ENCODE measurements at places on chromosomes 2 and 18.

- DNase-seq, result no peak
These were observed 108.8 kb upstream of the MAPRE2 start for GRCh38 chr18:34932363-34932762.

GRCh38 chr18:51323961-51324360 is 126.5 kb upstream of the MEX3C start:
- DNase-seq, result no peak

GRCh38 chr2:125935559-125935958 is 720.4 kb upstream of the GYPC start:
- no peak for DNase-seq

DNA sequence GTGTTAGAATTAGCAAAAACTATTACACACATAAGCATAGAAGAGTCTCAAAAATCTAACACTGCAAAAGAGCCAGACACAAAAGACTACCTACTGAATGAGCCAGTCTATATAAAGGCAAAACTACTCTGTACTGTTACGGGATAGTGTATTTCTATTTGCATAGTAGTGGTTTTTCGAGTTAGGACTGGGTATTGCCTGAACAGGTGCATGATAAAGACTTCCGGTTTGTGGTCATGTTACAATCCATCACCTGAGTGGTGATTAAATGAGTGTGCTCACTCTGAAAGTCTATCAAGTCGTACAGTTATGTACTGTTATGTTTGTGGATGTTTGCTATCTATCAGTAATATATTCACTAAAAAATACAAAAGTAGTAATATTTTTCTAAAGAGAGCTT is 523.3 kb upstream of the SYT4 start:
- DNase-seq, result no peak

DNA sequence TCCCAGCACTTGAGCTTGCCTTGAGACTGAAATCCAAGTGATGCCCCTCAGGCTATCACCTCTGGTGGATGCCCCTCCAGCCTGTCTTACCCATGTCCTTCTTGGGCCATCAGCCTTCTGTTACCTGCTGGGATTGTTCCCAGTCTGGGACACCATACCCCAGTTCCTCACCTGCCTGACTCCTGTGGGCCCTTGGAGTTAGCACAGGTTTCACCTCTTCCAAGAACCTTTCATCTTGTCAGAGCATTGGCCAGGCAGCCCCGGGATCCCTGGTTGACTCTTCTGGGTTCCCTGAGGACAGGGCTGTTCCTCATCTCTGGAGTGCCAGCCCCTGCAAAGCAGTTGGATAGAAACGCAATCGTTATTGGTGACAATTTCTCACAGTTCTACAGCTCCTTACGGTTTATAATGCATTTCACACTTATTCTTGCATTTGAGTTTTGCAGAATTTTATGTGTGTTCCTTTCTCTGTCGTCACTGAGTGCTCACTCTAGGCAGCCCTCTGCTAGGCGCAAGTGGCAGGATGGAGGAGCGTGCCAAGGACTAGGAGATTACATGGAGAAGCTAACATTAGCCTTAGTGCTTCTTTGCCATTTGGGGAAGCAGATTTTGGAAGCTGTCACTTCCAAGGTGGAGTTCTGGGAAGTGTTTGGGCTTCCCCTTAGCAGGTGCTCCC is 139.7 kb downstream of the DDX1 start:
- no peak for DNase-seq

- no peak for DNase-seq
These were observed 593.9 kb upstream of the ZNF804A start for GRCh38 chr2:184004289-184004947.

DNA sequence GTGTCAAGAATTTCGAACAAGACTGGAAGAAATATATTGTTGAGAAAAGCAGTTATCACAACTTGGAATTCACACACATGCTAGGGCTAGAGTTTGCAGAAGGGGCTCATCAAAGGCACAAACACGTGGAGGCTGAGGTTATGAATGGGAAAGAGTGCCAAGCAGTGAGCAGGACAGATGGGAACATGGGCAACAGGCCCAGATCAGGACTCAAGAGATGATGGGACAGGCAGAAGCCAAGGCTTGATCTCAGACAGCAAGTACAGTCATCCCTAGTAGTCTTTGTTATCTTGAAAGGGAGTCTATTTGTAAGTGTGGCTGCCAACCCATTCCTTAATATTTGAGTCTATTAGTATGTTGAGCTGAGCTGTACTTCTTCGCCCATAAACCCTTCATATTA is 22.2 kb upstream of the EPC2 start:
- DNase-seq, result no peak

Measured in natural killer cell (primary cell).